ENCODE measurements at places on chromosomes 4 and X.
A peak's percentile ranks its signal among the peaks of the same experiment; 100 is the strongest.

GRCh38 chr4:60296386-60296785, 903.7 kb upstream of the ADGRL3 start:
- no peak for DNase-seq

DNA sequence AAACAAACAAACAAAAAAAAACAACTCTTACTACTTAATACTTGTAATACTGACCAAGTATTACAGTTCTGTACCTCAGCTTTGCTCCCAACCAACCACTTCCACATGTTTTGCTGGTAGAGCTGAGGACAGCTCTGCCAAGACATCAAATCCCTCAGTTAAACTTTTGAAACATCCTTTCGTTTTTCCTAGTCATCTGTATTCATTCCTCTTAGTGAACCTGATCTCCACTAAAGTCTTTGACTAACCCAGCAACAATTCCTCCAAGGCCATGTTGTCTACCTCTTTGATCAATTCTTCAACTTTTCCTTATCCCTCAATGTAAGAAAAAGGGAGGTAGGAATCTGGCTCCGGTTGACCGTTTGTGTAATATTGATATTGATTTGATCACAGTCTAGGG, 247.5 kb downstream of the ARHGAP24 start:
- DNase-seq, result no peak

- no peak for DNase-seq
Measured at GRCh38 chr4:143402776-143403552, 66.3 kb downstream of the GAB1 start.

DNA sequence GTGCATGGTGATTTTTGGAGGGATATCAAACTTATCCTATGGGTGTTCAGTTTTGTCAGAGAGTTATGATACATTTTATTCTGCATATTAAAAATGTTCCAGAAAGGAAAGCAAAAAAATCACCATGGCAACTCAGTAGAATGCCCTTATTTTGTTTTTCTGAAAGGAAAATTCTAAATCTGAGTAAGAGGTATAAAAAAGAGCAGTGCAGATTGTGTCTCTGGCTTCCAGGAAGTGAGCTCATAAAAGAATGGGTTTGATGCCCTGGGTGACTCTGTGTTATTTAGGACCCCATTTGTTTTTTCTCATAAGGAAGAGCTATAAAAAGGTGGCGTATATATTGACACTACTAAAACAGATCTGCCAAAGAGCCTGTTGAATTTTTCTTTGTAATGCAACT, 128.8 kb downstream of the UCHL1 start:
- no peak for DNase-seq

- no peak for DNase-seq
Measured at GRCh38 chr4:168353746-168354145, 35.2 kb upstream of the DDX60 start.

GRCh38 chr4:107902715-107903114, 28.6 kb upstream of the CYP2U1 start:
- DNase-seq, result no peak

- DNase-seq, result peak; percentile 49
Measured at GRCh38 chr4:1792832-1793495, at the start of gene FGFR3. TSS of gene FGFR3 (plus strand) at chr4:1793293. CDS start at chr4:1793935, 642 bp downstream.

- no peak for DNase-seq
Measured at GRCh38 chrX:67384403-67384802, 159.4 kb upstream of the AR start.

DNA sequence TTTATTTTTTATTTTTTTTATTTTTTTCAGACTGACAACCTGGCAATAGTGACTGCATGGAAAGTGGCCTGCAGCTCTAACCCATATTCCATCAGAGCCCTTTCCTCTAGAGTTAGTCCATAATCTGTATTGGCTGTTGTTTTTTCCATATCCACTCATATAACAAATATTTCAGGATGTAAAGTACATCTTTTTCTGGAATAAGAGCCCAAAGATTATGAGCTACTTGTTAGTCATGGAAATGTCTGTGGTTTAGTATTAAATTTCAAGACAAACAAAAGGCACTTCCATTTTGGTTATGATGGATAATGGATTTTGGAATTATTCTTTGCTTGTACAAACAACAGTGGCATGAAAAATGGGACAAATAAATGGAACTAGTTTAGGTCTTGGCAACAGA, 296.0 kb upstream of the HS3ST1 start:
- DNase-seq, result no peak

DNA sequence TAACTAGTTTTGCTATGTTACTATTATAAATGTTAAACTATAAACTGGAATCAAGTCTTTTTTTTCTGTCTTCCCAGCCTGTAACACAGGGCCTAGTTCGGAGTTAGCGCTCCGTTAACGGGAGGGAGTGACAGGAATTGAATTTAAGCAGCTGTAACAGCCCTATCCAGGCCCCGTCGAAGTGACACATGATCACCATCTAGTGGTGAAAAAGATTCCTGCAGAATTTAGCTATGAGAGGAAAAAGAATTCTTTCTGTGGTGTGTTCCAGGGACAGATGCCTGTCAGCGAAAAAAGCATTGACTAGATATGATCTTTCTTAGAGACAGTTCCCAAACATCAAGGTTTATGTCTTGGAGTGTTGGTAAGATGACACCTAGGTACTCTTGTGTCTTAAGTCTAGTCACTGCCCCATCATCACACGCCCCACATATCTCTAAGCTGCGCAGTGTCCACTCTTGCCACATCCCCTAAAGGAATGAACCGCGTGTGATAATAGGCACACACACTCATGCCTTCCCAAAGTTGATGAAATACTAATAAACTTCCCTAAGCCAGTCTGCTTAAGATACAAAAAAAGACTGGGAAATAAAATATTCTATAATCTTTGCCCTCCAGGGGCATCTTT, 2.1 kb downstream of the GAB3 start:
- peak; percentile 28 for DNase-seq

GRCh38 chrX:121161501-121161933, 114.1 kb downstream of the GLUD2 start:
- DNase-seq, result no peak

GRCh38 chr4:89486042-89486441, 178.4 kb upstream of the GPRIN3 start:
- DNase-seq, result no peak

- no peak for DNase-seq
Measured at GRCh38 chr4:159278399-159278798, 175.5 kb downstream of the RAPGEF2 start.

DNA sequence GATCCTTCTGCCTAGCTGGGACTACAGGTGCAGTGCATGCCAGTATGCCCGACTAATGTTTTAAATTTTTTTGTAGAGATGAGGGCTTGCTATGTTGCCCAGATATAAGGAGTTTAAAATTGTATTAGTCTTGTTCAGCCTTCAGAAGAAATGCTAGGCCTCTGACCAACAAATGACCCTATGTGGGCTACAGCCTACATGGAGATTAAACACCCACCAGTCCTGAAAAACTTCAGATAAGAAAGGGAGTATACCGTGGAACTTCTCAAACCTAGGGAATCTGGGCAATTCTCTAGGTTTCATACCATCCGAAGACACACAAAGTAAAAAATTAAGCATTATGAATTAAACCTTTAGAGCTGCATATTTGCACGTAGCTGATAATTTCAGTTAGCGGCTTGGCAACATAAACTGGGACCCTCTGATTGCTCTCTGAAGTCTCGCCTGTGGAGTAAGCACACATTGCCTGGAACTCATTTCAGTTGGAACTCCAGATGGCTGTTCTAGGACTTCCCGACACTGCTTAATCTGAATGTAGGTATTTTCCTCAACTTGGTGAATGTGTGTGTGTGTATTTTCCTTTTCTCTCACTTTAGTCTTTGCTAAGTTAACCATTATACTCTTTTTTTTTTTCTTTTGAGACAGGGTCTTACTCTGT, 33.0 kb downstream of the MOB1B start:
- DNase-seq, result no peak

DNA sequence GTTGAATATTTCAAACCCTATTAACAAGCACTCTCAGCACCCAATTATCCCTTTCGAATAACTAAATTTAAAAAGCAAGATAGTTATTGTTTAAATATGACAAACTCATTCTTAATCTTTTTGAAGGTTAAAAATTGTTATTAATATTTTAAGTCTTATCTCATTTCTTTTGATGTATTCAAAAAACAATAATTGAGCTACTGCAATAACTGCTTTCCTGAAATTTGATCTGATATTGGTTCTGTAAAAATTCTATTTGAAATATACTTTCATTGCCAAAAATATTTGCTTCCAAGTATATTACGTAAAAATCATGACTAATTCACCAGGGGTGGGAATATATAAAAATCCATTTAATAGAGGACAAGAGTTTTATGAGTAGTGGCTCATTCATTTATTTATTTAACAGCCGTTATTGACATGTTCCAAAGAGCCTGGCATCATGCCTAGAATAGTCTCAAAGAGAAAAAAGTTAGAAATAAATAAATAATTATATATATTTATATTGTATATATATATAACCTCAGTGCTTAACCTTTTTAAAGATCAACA, 34.4 kb downstream of the GLRA3 start:
- DNase-seq, result no peak

DNA sequence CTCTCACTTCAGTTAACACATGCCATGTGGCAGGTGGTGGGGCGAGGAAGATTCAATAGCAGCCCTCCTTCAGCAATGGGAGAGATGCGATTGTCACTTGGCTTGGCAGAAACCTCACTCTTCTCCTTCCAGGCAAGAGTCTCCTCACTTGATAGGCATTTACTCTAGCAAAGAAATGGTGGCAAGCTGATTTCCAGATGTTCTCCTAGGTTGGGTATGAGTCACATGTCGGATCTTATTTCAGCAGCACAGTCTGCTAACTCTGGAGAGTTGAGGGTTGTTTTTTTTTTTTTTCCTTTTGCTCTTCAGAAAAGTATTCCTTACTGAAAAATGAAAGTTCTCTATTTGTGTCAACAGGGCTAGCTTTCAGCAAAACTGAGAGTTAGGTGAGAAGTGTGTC, 119.5 kb upstream of the CHRDL1 start:
- DNase-seq, result no peak
